ENCODE measurements at places on chromosomes 11 and 22.

DNA sequence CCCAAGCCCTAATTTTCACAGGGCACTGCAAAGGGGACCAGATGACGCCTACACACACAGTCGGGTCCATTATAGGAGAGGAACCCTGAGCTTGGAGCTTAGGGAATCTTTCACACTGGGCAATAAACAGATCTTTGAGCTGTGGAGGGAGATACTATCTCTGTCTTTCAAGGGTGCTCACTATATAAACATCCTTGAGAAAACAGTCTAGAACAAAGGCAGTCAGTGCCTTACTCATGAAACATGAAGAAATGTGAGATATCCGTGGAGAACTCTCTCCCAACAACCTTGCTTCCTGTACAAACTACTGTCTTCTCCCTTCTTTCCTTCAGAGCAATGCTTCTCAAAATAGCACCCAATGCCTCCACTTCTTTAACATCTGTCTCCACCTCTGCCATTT lies 109.0 kb upstream of the APOA1 start:
- DNase-seq, result no peak

- DNase-seq, result no peak
Observed at GRCh38 chr11:8232849-8233606, 30.6 kb downstream of the LMO1 start.

- DNase-seq, result no peak
Observed at GRCh38 chr11:78957476-78958245, 383.0 kb upstream of the NARS2 start.

DNA sequence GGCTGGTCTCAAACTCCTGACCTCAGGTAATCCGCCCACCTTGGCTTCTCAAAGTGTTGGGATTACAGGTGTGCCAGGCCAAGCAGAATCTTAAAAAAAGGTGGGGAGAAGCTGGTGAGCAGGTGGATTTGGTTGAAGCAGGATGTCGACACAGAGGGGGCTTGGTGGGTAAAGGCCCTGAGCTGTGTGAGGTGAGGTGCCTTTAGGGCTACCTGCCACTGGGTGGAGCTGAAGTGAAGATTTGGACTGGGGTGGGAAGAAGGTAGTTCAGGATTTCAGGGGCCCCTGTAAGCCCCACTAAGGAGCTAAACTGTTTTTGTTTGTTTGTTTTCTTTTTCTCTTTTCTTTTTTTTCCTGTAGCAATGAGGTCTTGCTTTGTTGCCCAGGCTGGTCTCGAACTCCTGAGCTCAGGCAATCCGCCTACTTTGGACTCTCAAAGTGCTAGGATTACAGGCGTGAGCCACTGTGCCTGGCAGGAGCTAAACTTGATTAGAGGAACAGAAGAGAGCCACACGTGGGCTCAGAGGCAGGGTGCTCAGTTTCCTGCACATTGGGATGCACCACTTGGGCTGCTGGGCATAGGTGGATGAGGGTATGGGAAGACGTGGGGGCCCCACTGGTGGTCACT lies 6.0 kb downstream of the P2RX6 start:
- no peak for DNase-seq

GRCh38 chr11:78313181-78313795 lies 104.3 kb downstream of the GAB2 start:
- DNase-seq, result no peak

DNA sequence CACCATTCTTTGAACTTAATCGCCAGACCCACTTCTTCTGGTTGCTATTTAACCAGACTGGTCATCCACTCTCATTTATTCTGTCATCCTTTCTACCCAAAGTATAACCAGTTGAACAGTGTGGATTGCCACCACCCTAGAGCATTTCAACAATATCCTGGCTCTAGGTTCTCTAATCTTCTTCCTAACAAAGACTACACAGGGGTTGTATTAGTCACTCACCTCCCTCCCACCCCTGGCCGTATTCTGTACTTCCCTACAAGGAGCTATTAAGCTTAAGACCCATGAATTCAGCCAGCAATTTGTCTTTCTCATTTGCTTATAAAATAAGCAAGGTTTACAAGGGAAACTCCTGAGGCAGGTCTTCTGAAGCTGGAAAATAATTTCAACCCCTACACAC lies 46.9 kb upstream of the CEP126 start:
- DNase-seq, result no peak

GRCh38 chr11:91513734-91514133 lies 710.9 kb upstream of the FAT3 start:
- DNase-seq, result no peak

DNA sequence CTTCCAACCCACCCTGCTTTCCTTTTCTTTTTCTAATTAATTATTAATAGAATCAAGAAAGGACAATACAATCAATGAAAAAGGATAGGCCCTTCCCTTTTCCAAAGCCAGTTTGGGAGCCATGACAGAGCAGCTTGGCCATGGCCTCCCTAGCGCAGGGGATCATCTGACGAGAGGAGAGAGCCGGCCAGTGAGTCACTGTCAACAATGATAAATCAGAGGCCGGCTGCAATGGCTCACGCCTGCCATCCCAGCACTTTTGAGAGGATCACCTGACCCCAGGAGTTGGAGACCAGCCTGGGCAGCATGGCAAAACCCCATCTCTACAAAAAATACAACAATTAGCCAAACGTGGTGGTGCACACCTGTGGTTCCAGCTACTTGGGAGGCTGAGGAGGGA lies 27.5 kb upstream of the KRTAP5-7 start:
- DNase-seq, result no peak

- no peak for DNase-seq
Observed at GRCh38 chr11:107473792-107474191, 16.2 kb upstream of the CWF19L2 start.

GRCh38 chr11:134289789-134290188 lies 13.6 kb downstream of the GLB1L3 start:
- DNase-seq, result no peak

- DNase-seq, result no peak
Observed at GRCh38 chr11:69567951-69568808, 72.8 kb upstream of the CCND1 start.

GRCh38 chr22:37403267-37403960 lies 23.9 kb downstream of the ELFN2 start:
- no peak for DNase-seq

GRCh38 chr11:121105063-121105480 lies 4.0 kb downstream of the TECTA start:
- peak; percentile 39 for DNase-seq

GRCh38 chr11:34332524-34332923 lies 25.3 kb downstream of the ABTB2 start:
- DNase-seq, result no peak

GRCh38 chr11:130170345-130170744 lies 10.8 kb downstream of the ST14 start:
- no peak for DNase-seq

- DNase-seq, result no peak
Observed at GRCh38 chr11:119918347-119918746, 189.3 kb upstream of the NECTIN1 start.

DNA sequence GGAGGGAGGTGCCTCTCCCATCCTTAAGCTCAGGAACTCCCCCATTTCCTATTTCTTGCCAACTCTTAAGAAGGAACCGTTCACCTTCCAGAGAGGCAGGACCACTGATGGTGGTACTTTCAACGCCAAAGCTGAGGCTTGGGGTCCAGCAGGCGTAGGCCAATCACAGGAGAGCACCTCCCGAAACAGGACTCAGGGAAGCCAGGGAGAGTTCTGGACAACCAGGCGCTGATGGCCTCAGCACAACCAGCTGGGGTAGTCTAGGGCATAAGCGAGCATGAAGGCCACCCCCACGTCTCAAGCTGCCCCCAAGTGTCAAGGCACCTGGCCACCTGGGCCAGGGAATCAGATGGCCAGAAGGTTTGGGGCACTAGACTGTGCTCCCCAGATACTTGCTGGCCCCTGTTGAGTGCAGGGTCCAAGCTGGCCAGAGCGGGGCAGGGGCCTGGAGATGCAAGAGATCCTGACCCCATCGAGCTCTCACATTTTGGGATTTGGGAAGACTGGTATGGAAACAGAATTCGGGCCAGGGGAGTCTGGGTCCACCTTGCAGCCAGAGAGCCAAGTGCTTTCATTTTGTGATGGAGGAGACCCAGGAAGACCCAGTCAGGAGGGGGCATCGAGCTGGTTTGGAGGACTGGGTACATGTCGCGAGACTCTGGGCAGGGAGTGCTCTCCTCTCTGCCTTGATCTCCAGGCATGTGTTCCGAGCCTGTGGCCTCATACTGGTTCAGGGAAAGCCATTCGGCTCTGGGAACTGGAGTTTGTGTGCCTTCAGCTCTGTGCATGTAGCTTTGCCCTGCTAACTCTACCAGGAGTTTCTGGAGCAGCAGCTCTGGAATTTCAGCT lies 926 bp downstream of the CD6 start:
- no peak for DNase-seq

GRCh38 chr11:71379701-71380100 lies 68.5 kb downstream of the DHCR7 start:
- DNase-seq, result no peak

DNA sequence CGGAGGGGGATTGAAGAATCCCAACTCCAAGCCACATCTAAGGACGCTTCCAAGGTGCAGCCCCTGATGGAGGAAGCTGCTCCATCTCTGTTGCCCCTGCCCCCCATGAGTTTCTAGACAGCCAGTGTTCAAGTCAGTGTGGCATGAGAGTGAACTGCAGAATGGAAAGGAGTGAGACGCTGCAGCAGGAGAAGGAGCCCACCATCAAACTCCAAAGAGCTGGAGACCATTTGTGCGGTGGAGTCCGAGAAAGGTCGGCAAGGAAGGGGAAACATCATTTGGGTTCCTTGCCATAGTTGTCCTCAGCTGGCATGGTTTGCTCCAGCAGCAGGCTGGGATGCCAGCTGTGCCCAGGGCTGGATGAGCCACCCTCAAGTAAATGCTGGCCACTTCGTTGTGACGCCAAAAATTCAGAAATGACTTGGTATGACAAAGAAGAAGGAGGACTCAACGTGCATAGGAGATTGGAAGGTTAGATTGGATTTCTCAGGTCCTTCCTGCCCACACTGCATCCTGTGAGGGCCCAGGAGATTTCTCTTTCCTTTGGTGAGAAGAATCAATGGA lies 16.4 kb downstream of the APOL2 start:
- no peak for DNase-seq

- peak; percentile 59 for DNase-seq
Observed at GRCh38 chr22:42368379-42369249, 63.6 kb downstream of the NFAM1 start.

DNA sequence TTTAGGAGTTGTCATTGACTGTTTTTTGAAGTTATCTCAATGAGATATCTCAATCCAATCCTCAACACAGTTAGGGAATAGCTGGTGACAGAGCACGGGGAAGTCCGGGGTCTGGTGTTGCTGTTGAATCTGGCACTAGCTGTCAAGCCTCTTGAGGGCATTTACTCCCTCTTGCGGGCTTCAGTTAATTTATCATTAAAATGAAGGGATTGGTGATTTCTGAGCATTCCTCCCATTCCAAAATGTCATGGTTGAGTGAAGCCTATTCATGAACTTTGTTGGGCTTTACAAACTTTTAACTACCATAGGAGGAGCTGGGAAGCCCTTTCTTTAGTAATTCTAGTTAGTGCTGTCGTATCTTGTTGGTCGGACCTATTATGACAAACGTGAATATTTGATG lies 40.2 kb downstream of the UVRAG start:
- DNase-seq, result no peak

DNA sequence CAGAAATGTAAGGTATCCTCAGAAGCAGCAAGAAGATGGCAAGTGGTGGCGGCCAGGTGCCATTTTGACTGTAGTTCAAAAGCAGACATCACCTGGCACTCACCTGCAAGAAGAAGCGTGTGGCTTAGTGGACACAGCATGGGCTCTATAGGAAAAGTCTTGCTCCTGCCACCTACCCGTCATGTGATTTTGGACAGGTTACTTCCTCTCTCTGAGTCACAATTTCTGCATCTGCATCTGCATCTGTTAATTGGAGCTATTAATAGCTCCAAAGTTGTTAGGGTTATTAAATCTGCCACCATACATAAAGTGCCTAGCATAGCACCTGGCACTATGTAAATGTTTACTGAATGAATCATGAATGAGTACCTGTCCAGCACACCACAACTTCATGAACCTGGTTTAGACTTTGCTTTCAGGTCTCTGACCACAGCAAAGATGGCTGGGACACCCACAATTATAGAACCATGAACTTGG lies 16.8 kb downstream of the RAB30 start:
- peak; percentile 67 for DNase-seq

DNA sequence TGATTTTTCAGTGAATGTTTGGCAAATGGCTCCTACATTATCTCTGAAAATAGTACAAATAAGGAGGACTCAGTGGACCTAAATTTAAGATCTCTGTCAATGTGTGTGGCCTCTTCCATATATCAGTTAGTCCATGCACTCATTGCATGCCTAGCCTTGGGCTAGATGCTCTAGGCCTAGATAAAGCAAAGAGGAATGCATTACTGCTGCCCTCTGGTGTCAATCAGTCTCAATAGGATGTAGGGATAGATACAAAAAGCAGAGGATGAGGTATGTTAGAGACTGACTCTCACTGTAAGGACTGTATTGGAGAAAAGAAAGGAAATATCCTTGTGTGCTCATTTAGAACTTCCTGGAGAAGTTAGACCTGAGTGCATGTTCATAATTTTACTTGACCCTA lies 42.0 kb downstream of the MS4A2 start:
- peak; percentile 48 for DNase-seq

GRCh38 chr22:50317178-50317577 lies 9.6 kb downstream of the DENND6B start:
- DNase-seq, result no peak

DNA sequence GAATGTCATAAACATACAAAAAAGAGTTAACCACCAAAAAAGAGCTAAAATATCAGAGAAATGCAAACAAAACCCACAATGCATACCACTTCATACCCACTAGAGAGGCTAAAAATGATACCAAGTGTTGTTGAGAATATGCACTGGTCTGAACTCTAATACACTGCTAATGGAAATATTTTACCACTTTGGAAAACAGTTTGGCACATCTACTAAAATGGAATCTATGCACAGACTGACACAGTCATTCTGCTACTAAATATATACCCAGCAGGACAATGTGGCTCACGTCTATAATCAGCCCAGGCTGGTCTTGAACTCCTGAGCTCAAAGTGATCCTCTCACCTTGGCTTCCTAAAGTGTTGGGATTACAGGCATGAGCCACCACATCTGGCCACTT lies 18.0 kb downstream of the MAPK1 start:
- DNase-seq, result no peak

GRCh38 chr11:132840660-132841059 lies 691.6 kb downstream of the OPCML start:
- DNase-seq, result no peak

GRCh38 chr11:22670830-22671229 lies 4.4 kb downstream of the GAS2 start:
- peak; percentile 22 for DNase-seq

DNA sequence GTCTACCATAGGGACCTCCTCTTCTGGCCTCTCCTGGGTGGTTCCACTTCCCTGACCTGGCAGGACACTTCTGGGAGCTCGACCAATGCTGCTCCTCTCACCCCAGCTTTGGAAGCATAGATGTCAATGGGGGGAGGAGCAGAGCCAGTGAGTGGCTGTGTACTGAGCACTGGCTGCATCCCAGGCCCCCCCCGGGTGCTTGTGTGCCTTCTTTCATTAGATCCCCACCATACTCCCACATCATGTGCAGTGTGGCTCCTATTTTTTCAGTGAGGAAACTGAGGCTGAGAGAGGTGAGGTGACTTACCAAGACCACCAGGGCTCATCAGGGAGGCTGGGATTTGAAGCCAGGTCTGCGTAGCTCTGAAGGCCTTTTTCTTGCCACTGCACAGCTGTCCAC lies 44.3 kb downstream of the LRRC32 start:
- no peak for DNase-seq
